ENCODE measurements at places on chromosomes 5 and 9.

GRCh38 chr5:12169536-12169935, 265.3 kb upstream of the CTNND2 start:
- H3K4me1 ChIP-seq = no peaks in the 10 kb centered on the region
- H3K36me3 ChIP-seq = no peaks in the 10 kb centered on the region
- DNase-seq = no peak
- no peak overlapping the region for H3K27ac ChIP-seq
- H3K4me3 ChIP-seq = no peak overlapping the region

- no peaks in the 10 kb centered on the region for H3K4me1 ChIP-seq
- H3K36me3 ChIP-seq = no peaks in the 10 kb centered on the region
- DNase-seq = no peak
These were observed 232.8 kb downstream of the ARHGEF28 start for GRCh38 chr5:73858776-73859175.

DNA sequence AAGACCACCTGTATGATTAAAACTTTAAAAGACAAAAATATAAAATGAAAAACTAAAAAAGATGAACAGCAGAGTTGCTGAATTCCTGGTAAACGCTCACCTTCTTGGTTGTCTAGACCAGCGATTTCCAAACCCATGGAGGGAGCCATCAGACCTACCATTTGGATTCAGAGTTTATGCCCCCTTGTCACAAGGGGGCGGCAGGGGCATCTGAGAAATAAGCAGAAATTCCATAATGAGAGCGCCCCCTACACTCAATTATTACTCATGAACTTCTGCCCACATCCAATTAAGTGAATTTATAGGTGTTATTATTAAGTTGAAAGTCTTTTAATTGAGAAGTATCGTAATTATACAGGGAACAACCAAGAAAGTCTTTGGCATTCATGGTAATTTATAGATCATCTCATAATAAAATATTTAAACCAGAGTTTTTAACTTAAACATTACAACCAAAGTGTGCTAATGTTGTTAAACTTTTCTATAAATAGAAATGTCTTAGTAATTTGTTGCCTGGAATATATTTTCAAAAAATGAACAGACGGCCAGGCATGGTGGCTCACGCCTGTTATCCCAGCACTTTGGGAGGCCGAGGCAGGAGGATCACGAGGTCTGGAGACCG, 35.2 kb upstream of the SPATA31C2 start:
- no peak for DNase-seq
- H3K27ac ChIP-seq = no peak overlapping the region
- H3K4me1 ChIP-seq = peaks cover 2% of the 10 kb centered on the region
- H3K27me3 ChIP-seq = no peaks in the 10 kb centered on the region

- H3K27ac ChIP-seq = peak overlapping the region; percentile 0
- H3K4me1 ChIP-seq = no peaks in the 10 kb centered on the region
- H3K4me3 ChIP-seq = no peak overlapping the region
- no peaks in the 10 kb centered on the region for H3K36me3 ChIP-seq
- H3K27me3 ChIP-seq = no peaks in the 10 kb centered on the region
These were observed 8.2 kb downstream of the ACSL6 start for GRCh38 chr5:132003170-132003744.

DNA sequence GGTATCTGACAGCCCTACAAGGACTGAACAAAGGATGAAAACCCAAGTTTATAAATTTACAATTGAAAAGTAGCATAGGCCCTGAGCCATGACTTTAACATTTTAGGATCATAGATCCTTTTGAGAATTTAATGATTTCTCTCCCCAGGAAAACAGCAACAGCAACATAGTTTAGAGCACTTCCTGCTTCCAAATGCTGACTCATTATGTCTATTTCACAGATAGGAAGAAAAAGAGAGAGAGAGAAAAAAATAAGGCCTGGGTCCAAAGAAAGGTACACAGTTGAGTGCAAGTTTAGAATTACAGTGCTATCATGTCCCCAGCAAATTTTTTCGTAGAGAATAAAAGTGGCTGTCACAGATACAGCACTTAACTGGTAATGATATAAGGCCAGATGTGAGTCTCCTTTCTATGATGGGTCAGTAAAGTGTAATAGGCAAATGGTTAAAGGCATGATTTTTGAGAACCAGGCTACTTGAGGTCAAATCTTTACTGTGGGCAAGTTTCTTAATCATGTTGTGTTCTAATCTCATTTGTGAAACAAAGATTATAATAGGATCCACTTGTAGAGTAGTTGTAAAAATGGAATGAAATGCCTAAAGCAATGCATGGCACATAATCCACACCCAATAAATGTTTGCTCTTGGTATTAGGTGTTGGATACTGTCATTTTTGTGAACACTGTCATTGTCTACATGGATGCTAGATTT, 12.3 kb upstream of the PPP2R2B start:
- H3K36me3 ChIP-seq = no peaks in the 10 kb centered on the region
- no peaks in the 10 kb centered on the region for H3K4me1 ChIP-seq
- no peaks in the 10 kb centered on the region for H3K27me3 ChIP-seq
- DNase-seq = no peak

- H3K4me3 ChIP-seq = no peak overlapping the region
- DNase-seq = no peak
- H3K4me1 ChIP-seq = peaks cover 30% of the 10 kb centered on the region
- H3K36me3 ChIP-seq = peaks cover 17% of the 10 kb centered on the region
- H3K27ac ChIP-seq = peak overlapping the region; percentile 30
These were observed 66.6 kb downstream of the PHF2 start for GRCh38 chr9:93642961-93643360.

DNA sequence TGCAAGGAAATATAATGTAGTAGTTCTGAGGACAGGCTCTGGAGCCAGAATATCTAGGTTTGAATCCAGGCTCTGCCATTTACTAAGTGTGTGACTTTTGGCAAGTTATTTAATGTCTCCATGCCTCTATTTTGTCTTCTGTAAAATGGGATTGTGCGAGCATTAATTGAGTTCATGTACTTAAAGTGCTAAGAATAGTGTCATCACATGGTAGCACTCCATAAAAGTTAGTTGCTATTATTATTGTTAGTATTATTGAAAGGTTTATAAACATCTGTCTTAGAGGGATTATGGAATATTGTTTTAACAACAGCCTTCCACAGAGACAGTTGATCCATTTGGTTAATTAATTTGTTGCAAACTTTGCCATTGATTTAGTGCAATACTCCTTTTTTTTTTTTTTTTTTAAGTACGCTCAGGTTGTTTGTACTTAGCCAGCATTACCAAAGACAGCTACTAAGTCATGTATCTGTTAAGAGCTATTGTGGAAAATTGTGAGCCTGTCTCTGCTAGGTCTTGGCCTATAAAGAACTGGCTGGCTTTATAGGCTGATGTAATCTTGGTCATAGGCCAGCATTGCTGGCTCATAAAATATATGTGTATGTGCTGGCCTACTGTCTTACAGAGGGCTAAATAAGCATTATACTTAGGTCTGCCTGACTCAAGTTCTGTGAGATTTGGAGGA, 174.7 kb downstream of the WDR70 start:
- no peak overlapping the region for H3K27ac ChIP-seq
- no peaks in the 10 kb centered on the region for H3K36me3 ChIP-seq
- H3K4me1 ChIP-seq = peaks cover 15% of the 10 kb centered on the region
- no peaks in the 10 kb centered on the region for H3K27me3 ChIP-seq
- DNase-seq = peak; percentile 71
- no peak overlapping the region for H3K4me3 ChIP-seq

DNA sequence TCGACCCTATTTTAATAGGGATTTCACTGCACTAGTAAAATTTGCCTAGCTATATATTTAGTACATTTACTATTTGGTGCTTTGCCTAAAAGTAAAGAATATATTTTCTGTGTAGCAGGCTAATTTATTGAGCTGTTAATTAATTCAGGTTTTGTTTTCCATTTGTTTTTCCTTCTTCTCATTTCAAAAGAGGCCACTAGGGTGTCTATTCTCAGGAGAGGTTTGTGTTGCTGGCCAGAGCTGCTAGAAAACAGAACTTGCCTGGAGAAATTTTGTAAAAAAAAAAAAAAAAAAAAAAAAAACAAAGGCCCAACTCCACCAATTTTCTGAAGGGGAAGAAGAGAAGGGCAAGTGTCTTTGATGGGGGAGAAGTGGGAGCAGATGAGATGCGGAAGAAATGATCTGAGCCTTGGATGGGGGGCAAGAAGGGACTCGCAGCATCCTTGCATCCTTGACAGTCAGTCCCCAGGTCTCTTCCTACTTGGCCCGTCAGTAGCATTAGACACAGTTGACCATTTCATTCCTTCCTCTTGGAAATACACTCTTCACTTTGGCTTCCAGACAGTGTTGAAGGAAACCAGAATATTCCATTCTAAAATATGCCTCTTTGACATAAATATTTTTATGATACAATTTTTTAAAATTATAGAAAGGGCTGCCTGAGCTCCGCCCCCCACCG, 318.5 kb downstream of the TRPM3 start:
- no peak for DNase-seq
- H3K4me3 ChIP-seq = no peak overlapping the region
- H3K4me1 ChIP-seq = no peaks in the 10 kb centered on the region
- no peaks in the 10 kb centered on the region for H3K36me3 ChIP-seq
- H3K27ac ChIP-seq = no peak overlapping the region

GRCh38 chr9:134551644-134552348, 89.8 kb upstream of the COL5A1 start:
- no peak for DNase-seq
- H3K36me3 ChIP-seq = no peaks in the 10 kb centered on the region
- H3K27ac ChIP-seq = peak overlapping the region; percentile 14
- H3K4me1 ChIP-seq = no peaks in the 10 kb centered on the region
- no peaks in the 10 kb centered on the region for H3K27me3 ChIP-seq
- no peak overlapping the region for H3K4me3 ChIP-seq

DNA sequence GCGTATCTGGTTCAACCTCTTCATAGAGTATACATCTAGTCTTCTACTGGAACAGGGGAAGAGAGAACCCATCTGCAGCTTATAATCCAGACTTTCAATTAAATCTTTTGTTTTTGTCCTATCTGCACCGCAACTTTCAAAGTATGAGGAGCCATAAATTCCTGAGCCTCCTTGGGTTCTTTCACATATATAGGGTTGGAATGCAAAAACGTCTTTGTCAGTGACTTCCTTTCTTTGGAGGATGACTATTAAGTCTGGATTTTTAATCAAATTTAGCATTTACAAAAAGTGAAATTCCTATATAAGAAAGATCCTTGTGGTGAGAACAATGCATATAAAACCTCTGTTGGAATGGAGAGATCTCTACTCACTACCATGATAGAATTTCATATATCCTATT, 370.8 kb downstream of the TMEM38B start:
- no peak overlapping the region for H3K4me3 ChIP-seq
- H3K27ac ChIP-seq = no peak overlapping the region
- no peaks in the 10 kb centered on the region for H3K36me3 ChIP-seq
- no peak for DNase-seq

GRCh38 chr5:26553079-26553478, 485.3 kb downstream of the CDH9 start:
- H3K27me3 ChIP-seq = no peaks in the 10 kb centered on the region
- no peak for DNase-seq
- H3K4me1 ChIP-seq = no peaks in the 10 kb centered on the region
- no peak overlapping the region for H3K27ac ChIP-seq

DNA sequence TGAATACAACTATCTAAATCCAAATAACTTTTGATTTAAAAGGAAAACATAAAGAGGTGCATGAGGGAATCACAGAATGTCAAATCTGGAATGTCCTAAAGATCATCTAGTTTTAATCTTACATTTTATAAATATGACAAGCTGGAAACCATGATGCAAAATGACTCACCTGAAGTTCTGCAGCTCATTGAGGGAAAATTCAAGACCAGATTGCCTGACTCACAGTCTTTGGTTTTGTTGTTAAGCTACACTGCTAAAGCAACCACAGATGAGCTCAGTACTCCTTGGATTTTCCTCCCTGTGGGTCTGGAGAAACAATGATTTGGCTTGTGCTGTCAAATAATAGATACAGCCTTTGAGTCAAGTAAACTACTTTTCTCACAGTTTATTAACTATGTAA, 19.1 kb upstream of the EDIL3 start:
- no peaks in the 10 kb centered on the region for H3K4me1 ChIP-seq
- no peak for DNase-seq
- no peak overlapping the region for H3K27ac ChIP-seq
- H3K36me3 ChIP-seq = no peaks in the 10 kb centered on the region
- no peaks in the 10 kb centered on the region for H3K27me3 ChIP-seq

GRCh38 chr9:17116400-17116837, 18.4 kb upstream of the CNTLN start:
- H3K27ac ChIP-seq = peak overlapping the region; percentile 52
- H3K4me1 ChIP-seq = no peaks in the 10 kb centered on the region

- H3K4me3 ChIP-seq = no peak overlapping the region
- no peaks in the 10 kb centered on the region for H3K36me3 ChIP-seq
- H3K27me3 ChIP-seq = no peaks in the 10 kb centered on the region
- DNase-seq = peak; percentile 45
- H3K27ac ChIP-seq = no peak overlapping the region
These were observed 11.9 kb upstream of the LRRC14B start for GRCh38 chr5:179401-179800.

GRCh38 chr9:124661271-124661670, 109.8 kb downstream of the NR6A1 start:
- H3K36me3 ChIP-seq = no peaks in the 10 kb centered on the region
- H3K27me3 ChIP-seq = no peaks in the 10 kb centered on the region
- peaks cover 11% of the 10 kb centered on the region for H3K4me1 ChIP-seq
- H3K4me3 ChIP-seq = no peak overlapping the region
- DNase-seq = no peak

DNA sequence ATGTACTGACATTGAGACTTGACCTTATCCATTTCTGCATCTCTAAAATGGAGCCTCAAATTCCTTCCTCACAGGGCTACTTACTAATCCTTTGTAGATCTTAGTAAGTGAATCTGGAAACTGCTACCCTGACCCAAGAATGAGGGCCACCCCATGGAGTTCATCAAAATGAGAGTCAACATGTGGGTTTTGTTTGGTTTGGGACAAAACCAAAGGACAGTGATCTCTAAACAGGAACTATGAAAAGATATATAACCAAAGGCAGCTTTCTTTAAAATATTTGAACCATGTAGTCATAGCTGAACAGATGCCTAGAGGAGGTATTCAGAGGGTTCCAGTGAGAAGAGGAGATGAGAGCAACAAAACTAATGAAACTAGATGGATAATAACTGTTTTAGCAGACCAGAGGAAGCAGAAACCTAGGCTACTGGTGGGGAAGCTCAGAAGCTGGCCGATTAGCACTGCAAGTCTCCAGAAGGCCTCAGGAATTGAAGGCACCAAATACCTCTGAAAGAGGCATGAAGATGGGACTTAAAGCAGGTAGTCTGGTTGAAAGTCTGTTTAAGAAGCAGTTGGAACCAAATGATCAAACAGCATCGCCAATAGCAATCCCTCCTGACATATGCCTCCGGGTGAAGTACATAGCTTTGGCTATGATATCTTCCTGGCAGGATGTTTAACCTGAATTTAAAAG, 45.8 kb downstream of the THOC3 start:
- no peaks in the 10 kb centered on the region for H3K27me3 ChIP-seq
- no peak overlapping the region for H3K27ac ChIP-seq
- no peaks in the 10 kb centered on the region for H3K4me1 ChIP-seq
- DNase-seq = no peak
- H3K4me3 ChIP-seq = no peak overlapping the region

DNA sequence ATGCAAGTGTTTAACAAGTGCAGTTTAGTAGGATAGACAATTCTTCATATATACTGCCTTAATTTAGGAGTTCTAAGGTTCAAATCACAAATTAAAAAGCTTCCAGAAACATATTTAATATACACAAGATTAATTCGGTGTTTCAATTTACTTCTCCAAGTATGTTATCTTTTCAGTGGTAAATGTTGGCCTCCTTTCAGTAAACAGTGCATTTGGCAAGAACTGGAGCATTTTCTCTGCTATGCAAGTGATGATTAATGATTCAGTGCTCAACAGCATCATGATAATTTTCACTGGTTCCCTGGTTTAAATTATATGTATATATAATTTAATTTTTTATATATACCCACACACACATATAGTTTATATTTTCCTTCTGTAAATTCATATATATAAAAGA, 541.7 kb downstream of the EFNA5 start:
- no peaks in the 10 kb centered on the region for H3K36me3 ChIP-seq
- DNase-seq = no peak
